ENCODE measurements at places on chromosomes 5 and 9. TPM values are rescaled to one million over a fixed set of nuclear protein-coding genes. Genes with fewer than 3 reads are reported as not detected.
A peak's percentile ranks its signal among the peaks of the same experiment; 100 is the strongest.

DNA sequence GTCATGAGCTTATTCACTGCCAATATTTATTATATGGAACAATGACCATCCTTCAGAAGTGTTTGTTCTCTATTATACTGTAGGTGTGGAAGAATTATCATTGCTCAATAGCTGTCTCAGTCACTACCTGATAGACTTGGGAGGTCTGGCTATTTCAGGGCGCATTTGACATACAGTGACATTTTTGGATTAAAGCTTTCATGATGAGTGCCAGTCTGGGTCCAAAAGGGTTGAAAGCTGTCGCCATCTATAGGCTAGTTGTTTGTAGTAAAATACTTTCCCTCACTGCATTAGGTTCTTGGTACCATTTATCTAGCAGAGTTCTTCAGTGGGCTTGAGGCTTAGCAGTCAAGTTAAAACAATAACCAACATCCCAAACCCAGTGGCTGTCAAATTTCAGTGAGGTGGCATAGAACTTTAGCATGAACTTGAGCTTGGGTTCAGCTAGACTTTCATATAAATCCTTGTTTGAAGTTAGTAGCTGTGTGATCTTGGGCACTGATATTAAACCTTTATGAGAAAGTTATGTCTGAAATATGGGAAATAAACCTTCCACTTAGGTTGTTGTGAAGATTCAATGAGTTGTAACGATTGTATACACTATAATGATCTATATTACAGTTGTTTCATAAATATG, 110.5 kb upstream of the CDKN2B start:
- no peak overlapping the region for H3K27ac ChIP-seq
- DNase-seq, result no peak
- H3K4me3 ChIP-seq, result no peak overlapping the region
- H3K36me3 ChIP-seq, result no peaks in the 10 kb centered on the region
- peaks cover 6% of the 10 kb centered on the region for H3K4me1 ChIP-seq

DNA sequence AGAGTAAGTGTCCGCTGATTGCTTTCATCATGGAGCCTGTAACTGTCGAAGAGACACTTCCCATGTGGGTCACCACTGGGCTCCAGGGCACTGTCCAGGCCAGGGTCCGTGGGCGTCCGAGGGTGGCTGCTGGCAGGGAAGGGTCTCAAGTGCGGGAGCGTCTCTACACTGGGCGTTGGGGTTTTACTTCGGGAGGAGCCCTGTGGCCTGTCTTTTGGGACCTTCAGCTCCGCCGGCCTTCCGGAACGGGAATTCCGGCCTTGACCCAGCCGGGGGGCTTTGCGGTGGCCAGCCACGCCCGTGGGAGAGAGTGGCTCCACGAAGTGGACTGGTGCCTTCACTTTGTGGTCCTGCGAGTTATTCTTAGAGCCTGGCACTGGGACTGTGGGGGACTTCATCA, 86.2 kb downstream of the CAMSAP1 start:
- H3K4me3 ChIP-seq, result no peak overlapping the region
- DNase-seq, result no peak
- no peak overlapping the region for H3K27ac ChIP-seq
- H3K27me3 ChIP-seq, result no peaks in the 10 kb centered on the region
- H3K36me3 ChIP-seq, result peaks cover 92% of the 10 kb centered on the region
- no peaks in the 10 kb centered on the region for H3K4me1 ChIP-seq

DNA sequence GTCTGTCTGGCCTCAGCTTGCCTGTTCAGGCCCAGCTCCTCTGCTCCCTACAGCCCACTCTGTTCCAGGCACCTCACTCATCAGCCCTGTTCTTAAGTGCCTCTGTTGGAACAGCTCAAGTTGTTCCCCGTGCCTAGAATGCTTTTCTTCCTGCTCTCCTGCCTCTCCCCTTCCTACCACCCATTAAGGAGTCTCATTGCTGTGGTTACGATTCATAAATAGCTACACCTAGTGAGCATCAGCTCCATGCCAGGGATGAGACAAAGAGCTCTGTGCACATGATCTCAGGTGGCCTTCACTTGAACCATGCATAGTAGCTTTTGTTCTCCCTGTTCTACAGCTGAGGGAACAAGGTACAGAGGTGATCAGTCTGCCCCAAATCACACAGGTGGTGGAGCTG, 54.3 kb downstream of the PSD2 start:
- H3K27ac ChIP-seq, result peak overlapping the region; percentile 30
- H3K4me3 ChIP-seq, result no peak overlapping the region
- peaks cover 4% of the 10 kb centered on the region for H3K36me3 ChIP-seq
- no peak for DNase-seq
- no peaks in the 10 kb centered on the region for H3K27me3 ChIP-seq

DNA sequence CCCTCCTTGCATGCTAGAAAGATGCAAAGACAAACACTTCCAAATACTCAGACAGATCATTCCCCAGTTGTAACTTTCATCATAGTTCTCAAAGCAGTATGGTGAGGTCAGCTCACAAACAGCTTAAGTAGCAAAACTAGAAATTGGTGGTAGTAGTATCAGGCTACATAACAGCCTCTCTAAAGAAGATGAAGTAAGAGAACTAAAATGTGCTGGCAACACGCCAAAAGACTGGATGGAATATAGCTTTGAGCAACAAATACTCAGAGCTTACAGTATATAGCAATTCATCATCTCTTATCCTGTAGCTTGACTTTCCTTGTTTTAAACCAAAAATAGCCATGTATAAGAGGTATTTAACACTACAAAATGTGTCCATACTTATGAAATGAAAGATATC, 7.5 kb downstream of the PFDN1 start:
- no peaks in the 10 kb centered on the region for H3K27me3 ChIP-seq
- peak overlapping the region; percentile 85 for H3K27ac ChIP-seq
- H3K4me3 ChIP-seq, result no peak overlapping the region
- DNase-seq, result no peak
- H3K4me1 ChIP-seq, result peaks cover 98% of the 10 kb centered on the region

DNA sequence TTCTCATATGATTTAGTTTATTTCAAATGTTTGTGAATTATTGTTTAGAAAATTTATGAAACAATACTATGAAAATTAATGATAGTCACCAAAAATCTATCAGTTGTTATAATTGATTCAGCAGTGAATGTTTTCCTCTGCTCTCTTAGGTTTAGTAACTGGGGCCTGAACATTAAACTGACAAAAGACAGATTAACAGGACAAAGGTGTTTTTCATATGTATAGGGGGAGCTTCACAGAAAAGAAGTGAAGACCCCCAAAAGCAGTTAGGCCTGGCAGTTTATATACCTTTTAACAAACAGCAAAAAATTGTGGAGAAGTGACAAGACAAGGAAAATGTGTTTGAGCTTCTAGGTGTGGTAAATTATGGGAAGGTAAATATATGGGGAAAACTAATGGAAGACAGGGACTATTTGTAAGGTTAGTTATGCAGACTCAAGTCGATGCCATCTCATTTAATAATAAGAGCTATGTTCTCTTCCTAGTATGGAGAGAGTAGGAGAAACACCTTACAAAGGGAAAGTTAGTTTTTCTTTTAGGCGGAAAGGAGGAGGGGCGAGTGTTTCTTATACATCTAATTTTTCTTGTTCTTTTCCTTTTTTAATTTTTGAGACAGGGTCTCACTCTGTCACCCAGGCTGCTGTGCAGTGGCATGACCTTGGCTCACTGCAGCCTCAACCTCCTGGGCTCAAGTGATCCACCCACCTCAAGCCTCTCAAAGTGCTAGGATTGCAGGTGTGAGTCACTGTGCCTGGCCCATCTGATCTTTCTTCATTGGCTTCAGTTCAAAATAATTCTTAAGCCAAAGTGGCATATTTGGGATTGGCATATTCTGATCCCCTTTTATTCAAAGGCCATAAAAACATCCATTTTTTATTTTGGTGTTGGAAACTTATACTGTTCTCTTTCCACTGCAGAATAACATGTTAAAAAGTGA, 77.8 kb downstream of the C9orf153 start:
- H3K4me3 ChIP-seq, result no peak overlapping the region
- H3K4me1 ChIP-seq, result peaks cover 6% of the 10 kb centered on the region
- H3K27me3 ChIP-seq, result no peaks in the 10 kb centered on the region

- no peak for DNase-seq
- no peak overlapping the region for H3K27ac ChIP-seq
- no peak overlapping the region for H3K4me3 ChIP-seq
- H3K27me3 ChIP-seq, result no peaks in the 10 kb centered on the region
- no peaks in the 10 kb centered on the region for H3K36me3 ChIP-seq
- H3K4me1 ChIP-seq, result no peaks in the 10 kb centered on the region
Observed at GRCh38 chr5:100623719-100624118, 88.5 kb downstream of the FAM174A start.

DNA sequence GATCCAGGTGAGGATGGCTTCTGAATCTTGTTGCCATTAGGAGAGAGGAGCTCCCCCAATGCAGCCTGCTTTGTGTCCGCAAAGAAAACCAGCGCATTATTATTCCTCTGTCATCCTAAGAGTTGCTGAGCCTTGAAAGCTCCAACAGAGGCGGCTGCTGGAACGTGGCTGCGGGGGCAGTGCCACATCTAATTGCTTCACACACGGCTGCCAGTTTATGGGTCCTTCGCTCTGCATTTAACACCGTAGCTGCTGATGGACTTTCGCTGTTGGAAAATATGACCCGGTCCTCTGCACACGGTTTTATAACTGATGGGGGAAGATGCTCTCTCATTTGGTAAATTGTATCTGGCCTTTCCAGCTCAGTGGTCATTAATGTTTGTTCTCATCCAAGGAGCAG, 38.0 kb downstream of the ZNF622 start:
- H3K36me3 ChIP-seq, result no peaks in the 10 kb centered on the region
- DNase-seq, result no peak
- no peak overlapping the region for H3K4me3 ChIP-seq
- no peaks in the 10 kb centered on the region for H3K27me3 ChIP-seq
- H3K4me1 ChIP-seq, result peaks cover 10% of the 10 kb centered on the region

GRCh38 chr5:105993027-105993426, 1677.7 kb downstream of the EFNA5 start:
- no peak for DNase-seq
- no peaks in the 10 kb centered on the region for H3K4me1 ChIP-seq
- H3K27ac ChIP-seq, result no peak overlapping the region
- no peaks in the 10 kb centered on the region for H3K36me3 ChIP-seq
- H3K27me3 ChIP-seq, result no peaks in the 10 kb centered on the region
- H3K4me3 ChIP-seq, result no peak overlapping the region

- no peak overlapping the region for H3K27ac ChIP-seq
- H3K4me1 ChIP-seq, result no peaks in the 10 kb centered on the region
- DNase-seq, result no peak
- H3K36me3 ChIP-seq, result no peaks in the 10 kb centered on the region
- no peaks in the 10 kb centered on the region for H3K27me3 ChIP-seq
- no peak overlapping the region for H3K4me3 ChIP-seq
Observed at GRCh38 chr5:42277293-42277692, 145.9 kb upstream of the GHR start.

BDP1 gene
- 15.1 TPM for total RNA-seq

DNA sequence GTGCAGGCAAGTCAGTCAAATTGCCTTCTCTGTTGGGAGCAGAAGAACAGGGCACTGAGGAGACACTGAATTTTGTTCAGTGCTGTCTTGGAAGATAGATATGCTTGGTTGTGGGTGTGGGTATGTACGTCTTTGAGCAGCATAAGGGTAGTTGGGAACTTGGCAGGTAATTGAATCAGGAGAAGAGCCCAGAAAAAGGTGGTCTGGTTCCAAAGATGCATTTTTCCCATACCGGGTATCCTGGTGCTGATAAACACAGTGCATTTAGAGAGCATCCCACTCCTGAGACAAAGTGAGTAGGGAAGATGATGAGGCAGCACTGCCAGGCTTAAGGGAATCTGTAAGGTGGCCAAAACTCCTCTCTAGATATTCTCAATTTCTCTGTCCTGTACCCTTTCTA, 40.6 kb downstream of the TEK start:
- no peak for DNase-seq
- H3K27ac ChIP-seq, result no peak overlapping the region
- H3K36me3 ChIP-seq, result no peaks in the 10 kb centered on the region
- H3K4me1 ChIP-seq, result peaks cover 46% of the 10 kb centered on the region

- H3K27me3 ChIP-seq, result no peaks in the 10 kb centered on the region
- H3K36me3 ChIP-seq, result no peaks in the 10 kb centered on the region
- no peak overlapping the region for H3K27ac ChIP-seq
- H3K4me3 ChIP-seq, result no peak overlapping the region
- no peak for DNase-seq
Observed at GRCh38 chr5:30574761-30575160, 618.7 kb upstream of the CDH6 start.

DNA sequence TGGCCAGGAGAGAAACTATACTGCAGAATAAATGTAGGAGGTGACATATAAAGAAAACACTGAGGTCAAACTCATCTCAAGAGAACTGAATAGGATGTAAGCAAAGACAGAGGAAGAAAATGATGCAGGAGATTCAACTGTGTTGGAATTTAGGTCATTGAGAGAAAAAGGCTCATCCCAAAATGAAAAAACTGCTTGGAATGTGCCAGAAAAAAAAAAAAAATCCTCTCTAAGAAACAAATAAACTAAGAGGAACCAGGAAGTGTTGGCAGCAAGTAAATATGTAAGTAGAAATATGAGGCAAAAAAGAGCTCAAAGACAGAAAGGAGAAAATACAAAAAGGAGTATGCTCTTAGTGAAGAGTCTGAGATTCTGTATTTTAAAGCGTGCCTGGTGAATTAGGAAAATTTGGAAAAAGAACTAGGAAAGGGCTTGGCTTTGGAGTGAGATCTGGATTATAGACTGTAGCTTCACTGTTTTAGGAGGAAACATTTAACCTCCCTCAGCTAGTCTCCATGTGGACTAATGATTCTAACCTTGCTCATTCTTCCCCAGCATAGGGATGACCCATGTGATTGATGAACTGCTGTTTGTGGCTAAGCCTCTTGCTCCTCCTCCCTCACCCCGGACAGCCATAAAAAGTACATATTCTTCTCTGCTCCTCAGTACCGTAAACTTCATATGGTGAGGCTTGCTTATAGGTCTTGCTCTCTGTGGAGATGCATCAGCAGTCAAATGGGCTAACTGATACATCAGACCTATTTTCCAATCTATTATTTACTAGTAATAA, 185.6 kb upstream of the POU5F2 start:
- no peaks in the 10 kb centered on the region for H3K27me3 ChIP-seq
- H3K27ac ChIP-seq, result no peak overlapping the region
- H3K4me3 ChIP-seq, result no peak overlapping the region
- DNase-seq, result no peak
- no peaks in the 10 kb centered on the region for H3K36me3 ChIP-seq

DNA sequence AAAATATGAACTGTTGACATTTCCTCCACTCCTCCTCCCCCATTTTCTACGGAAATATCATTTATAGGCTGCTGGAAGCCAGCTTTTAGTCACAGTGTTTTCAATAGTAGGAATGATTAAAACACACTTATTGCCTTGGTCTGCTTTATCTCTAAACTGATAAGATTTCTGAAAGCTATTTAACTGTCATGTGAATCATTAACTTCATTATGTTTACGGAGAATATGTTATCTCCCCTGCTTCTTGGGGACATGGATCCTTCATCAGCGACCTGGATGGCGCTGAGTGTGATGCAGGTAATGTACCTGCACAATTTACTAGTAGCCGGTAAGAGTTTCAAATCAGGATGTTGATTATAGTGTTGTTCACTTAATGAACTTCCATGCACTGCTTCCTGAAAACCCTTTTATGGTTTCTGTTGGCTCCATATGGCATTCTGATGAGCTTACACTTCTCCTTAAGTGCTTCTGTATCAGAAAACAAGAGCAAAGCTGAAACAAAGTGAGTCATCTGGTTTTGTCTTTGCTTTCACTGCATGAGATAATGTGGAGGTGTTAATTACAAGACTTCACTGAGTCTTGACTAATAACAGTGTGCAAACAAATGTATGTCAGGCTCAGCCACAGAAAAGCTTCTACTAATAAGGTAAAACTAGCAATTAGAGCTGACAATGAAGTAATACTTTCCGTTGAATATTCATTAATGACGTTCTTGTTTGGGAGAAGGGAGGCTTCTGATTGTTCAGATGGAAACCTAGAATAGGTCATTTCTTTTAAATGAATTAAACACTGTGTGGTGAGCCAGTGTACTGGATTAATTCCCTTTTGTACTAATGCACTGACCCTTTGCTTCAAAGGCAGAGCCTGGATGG, 162.4 kb upstream of the ZNF608 start:
- no peaks in the 10 kb centered on the region for H3K36me3 ChIP-seq
- peaks cover 48% of the 10 kb centered on the region for H3K4me1 ChIP-seq
- no peak overlapping the region for H3K27ac ChIP-seq

DRD1 gene
- not detected for total RNA-seq

All from left ventricle myocardium inferior (tissue), 1 donor.